ENCODE measurements at places on chromosomes 1 and 21. TPM values are rescaled to one million over a fixed set of nuclear protein-coding genes. Genes with fewer than 3 reads are reported as not detected.

The LINGO4 gene
- not detected for total RNA-seq

The CYYR1 gene
- not detected for total RNA-seq

The SLC39A1 gene
- total RNA-seq, result 29.8 TPM

DNA sequence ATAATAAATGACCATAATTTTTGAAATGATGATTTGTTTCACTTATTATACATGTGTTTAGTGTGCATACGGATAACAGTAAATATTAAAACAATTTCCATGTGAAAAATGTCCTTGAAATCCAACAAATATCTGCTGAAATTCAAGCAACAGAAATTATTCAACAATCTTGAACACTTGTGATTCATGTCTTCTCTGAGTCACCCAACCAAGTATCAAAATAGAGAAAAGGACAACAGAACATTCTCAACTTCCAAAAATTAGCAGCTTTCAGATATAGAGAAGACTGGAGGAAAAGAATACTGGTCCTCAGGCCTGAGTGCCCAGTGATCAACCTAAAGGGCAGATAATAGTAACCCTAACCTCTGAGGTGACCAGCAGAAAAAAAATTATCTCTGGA lies 90.8 kb downstream of the VAV3 start:
- DNase-seq, result no peak
- H3K27me3 ChIP-seq, result no peaks in the 10 kb centered on the region
- no peaks in the 10 kb centered on the region for H3K36me3 ChIP-seq
- H3K4me1 ChIP-seq, result peaks cover 80% of the 10 kb centered on the region

- H3K36me3 ChIP-seq, result no peaks in the 10 kb centered on the region
- H3K4me3 ChIP-seq, result no peak overlapping the region
- H3K27me3 ChIP-seq, result no peaks in the 10 kb centered on the region
- H3K4me1 ChIP-seq, result no peaks in the 10 kb centered on the region
- H3K27ac ChIP-seq, result no peak overlapping the region
- no peak for DNase-seq
Measured at GRCh38 chr1:60847391-60847790, 235.0 kb upstream of the NFIA start.

DNA sequence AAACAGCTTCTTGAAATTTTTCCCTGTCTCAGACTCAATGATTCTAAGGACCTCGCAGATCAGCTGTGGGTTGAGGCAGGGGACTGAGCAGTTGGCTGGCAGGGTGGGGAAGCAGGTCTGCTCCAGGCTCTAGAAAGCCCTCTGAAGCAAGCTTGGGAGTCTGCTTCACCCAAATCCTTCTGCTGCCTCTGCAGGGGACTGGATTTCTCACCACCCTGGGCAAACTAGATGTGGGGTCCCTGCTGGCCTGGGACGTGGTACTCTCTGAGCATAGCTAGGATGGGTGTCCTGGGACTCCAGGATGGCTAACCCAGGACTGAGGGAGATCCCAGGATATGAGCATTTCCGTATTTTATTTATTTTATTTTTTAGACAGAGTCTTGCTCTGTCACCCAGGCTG lies 89.3 kb downstream of the LAMC2 start:
- no peak overlapping the region for H3K4me3 ChIP-seq
- no peak overlapping the region for H3K27ac ChIP-seq
- no peak for DNase-seq
- no peaks in the 10 kb centered on the region for H3K4me1 ChIP-seq
- no peaks in the 10 kb centered on the region for H3K36me3 ChIP-seq

DNA sequence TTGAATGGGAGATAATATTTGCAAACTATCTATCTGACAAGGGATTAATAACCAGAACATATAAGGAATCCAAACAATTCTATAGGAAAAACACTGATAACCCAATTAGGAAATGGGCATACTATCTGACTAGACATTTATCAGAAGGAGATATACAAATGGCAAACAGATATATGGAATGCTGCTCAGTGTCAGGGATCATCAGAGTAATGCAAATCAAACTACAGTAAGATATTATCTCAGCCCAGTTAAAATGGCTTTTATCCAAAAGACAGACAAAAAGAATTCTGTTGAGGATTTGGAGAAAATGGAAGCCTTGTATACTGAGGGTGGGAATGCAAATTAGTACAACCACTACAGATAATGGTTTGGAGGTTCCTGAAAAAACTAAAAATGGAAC lies 758.0 kb upstream of the B3GALT2 start:
- H3K4me1 ChIP-seq, result no peaks in the 10 kb centered on the region
- H3K27ac ChIP-seq, result no peak overlapping the region
- no peaks in the 10 kb centered on the region for H3K36me3 ChIP-seq
- no peak for DNase-seq

DNA sequence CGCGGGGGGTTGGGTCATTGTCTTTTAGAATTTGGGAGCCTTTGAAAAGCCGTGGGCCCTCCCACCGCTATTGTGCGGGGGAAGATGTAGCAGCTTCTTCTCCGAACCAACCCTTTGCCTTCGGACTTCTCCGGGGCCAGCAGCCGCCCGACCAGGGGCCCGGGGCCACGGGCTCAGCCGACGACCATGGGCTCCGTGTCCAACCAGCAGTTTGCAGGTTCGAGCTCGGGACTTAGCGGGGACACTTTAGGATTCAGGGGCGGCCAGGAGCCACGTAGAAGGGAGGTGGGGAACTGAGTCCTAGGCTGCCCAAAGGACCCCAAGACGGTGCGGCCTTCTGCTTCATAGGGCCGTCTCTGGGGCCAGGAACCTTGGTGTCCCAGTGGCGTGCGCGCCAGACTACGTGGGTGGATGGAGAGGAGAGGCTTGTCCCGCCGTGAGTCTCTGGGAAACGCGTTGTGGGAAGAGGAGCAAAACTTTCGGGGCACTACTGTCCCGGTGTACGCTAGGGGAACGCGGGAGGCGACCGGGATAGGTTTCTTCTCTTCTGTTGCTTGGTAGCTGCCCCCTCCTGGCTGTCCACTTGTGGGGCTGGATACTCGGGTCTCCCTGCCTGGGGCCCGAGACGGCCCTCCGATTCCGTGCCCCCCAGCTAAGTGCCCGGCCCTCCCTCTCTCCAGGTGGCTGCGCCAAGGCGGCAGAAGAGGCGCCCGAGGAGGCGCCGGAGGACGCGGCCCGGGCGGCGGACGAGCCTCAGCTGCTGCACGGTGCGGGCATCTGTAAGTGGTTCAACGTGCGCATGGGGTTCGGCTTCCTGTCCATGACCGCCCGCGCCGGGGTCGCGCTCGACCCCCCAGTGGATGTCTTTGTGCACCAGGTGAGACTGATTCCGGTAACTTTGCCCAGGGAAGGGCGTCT lies at the start of gene LIN28A:
TSS of gene LIN28A (plus strand) at position 112 of the 918 bp plus-strand sequence. CDS start at position 187, 75 bp downstream.
- DNase-seq, result peak; percentile 24
- H3K36me3 ChIP-seq, result no peaks in the 10 kb centered on the region
- peaks cover 18% of the 10 kb centered on the region for H3K4me1 ChIP-seq
- H3K4me3 ChIP-seq, result no peak within 1 kb of the TSS

DNA sequence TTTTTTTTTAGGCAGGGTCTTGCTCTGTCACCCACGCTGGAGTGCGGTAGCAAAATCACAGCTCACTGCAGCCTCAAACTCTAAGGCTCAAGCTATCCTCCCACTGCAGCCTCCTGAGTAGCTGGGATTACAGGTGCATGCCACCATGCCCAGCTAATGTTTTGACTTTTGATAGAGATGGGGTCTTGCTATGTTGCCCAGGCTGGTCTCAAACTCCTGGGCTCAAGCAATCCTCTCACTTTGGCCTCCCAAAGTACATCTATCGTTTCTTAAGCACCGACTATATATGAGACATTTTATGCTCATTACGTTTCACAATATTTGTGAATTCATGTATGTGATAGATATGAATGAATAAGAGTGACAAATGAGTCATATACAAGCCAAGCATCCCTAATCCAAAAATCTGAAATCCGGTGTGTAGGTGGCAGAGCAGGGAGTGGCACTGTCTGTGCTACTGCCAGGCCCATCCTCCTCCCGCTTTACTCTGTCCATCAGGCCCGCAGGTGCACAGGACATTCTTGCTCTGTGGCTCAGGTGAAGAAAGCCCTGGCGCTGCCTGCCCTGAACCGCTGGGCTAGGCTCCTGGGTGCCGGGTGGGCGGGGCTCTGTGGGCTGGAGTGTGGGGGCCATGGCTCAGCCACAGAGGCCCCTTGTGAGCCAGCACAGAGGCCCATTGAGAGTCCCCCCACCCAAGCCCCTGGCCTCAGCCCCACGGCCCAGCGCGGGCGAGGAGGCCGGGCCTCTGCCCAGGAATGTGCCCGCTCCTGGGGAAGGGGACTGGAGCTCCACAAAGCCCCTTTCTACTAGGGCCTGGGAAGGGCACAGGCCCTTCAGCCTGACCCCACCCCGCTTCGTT lies 45.3 kb downstream of the HSPG2 start:
- no peaks in the 10 kb centered on the region for H3K27me3 ChIP-seq
- H3K4me3 ChIP-seq, result no peak overlapping the region
- no peak overlapping the region for H3K27ac ChIP-seq

DNA sequence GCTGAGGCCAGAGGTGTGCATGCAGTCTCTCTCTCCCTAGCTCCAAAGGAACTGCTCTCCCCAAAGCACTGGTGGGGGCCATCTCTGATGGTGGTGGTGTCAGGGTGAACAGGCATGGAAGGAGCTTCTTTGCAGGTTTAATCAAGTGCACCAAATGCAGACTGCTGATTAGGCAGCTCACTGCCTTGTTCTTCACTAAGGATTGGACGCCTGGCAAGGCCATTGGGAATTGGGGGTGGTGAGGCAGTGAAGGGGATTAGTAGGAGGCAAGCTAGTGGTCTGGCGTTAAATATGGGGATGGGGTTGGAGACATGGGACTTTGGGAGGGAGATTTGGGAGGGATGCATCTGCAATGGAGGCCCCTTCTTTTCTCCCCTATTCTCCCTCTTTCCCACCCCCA lies 1.5 kb downstream of the CACNA1E start:
- no peak overlapping the region for H3K4me3 ChIP-seq
- no peak for DNase-seq
- H3K36me3 ChIP-seq, result no peaks in the 10 kb centered on the region
- H3K27ac ChIP-seq, result no peak overlapping the region
- H3K27me3 ChIP-seq, result peaks cover 16% of the 10 kb centered on the region

GRCh38 chr1:211492511-211493132 lies 660 bp upstream of the RD3 start:
- no peak overlapping the region for H3K4me3 ChIP-seq
- no peaks in the 10 kb centered on the region for H3K27me3 ChIP-seq
- no peaks in the 10 kb centered on the region for H3K36me3 ChIP-seq
- no peak overlapping the region for H3K27ac ChIP-seq
- DNase-seq, result no peak

- no peaks in the 10 kb centered on the region for H3K36me3 ChIP-seq
- peak; percentile 81 for DNase-seq
- H3K27me3 ChIP-seq, result no peaks in the 10 kb centered on the region
- peaks cover 34% of the 10 kb centered on the region for H3K4me1 ChIP-seq
Measured at GRCh38 chr1:107964336-107965109, 457 bp downstream of the VAV3 start.

DNA sequence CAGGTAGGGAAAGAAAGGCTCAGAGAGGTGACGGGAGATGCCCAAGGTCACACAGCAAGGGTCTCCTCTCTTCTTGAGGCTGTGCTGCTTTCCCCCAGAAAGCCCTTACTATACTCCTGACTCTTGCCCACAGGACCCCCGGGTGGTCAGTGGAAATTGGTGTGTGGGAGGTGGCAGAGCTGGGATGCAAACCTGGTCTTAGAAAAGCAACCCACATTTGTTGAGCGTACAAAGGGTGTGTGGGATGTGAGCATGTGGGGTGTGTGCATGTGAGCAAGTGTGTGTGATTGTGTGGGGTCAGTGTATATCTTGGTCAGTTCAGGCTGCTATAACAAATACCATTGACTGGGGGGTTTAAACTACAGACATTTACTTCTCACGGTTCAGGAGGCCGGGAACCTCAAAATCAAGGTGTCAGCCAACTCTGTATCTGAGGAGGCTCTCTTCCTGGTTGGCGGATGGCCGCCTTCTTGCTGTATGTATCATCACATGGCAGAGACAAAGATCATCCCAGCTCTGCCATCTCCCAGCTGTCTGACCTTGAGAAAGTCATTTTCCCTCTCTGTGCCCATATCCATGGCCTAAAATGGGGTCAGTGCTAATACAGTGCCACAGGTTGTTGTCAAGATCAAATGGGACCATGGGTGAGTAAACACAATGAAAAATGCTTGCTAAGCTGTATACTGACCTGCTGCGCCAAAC lies 268.5 kb downstream of the PTPRU start:
- H3K27me3 ChIP-seq, result no peaks in the 10 kb centered on the region
- H3K27ac ChIP-seq, result no peak overlapping the region
- no peaks in the 10 kb centered on the region for H3K4me1 ChIP-seq
- DNase-seq, result no peak
- no peak overlapping the region for H3K4me3 ChIP-seq

DNA sequence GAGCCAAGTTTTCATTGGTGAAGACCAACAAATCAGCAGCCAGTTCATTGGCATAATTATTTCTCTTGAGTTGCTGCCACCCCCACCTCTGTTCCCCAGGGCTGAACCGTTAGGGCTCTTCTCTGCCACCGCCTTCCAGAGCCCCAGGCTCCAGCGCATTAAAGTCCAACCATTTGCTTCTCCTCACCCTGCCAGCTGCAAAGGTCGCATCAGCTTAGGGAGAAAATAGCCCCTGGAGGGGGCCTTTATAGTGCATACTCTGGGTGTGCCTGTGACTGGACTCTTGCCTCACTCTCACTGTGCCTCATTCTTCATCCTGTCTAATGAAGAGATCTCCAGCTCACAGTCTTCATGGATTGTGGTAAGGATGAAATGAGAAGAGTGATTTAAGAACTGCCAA lies 50.4 kb downstream of the KDM1A start:
- H3K4me3 ChIP-seq, result no peak overlapping the region
- H3K27ac ChIP-seq, result no peak overlapping the region
- no peaks in the 10 kb centered on the region for H3K4me1 ChIP-seq
- no peaks in the 10 kb centered on the region for H3K27me3 ChIP-seq
- H3K36me3 ChIP-seq, result peaks cover 17% of the 10 kb centered on the region
- DNase-seq, result no peak

GRCh38 chr1:51331206-51332100 lies 1.1 kb upstream of the TTC39A start:
- H3K4me3 ChIP-seq, result no peak overlapping the region
- no peak overlapping the region for H3K27ac ChIP-seq
- H3K36me3 ChIP-seq, result no peaks in the 10 kb centered on the region
- no peak for DNase-seq

DNA sequence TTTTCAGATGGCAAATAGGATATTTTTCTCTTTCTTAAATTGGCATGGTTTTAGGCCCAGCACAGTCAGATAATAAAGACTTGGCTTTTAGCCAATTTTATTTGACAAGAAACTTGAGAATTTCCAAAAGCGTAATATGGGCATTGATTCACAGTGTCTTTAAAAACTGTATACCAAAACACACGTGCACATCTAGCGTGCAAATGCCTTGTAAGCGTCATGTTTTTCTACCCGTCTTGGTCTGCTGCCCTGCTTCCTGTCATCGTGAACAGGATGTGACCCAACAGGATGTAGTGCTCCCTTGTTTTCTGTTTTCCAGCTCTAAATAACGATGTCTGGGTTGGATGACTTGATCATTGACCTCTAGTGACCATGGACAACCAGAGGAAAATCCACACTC lies 24.7 kb upstream of the SLC44A3 start:
- no peaks in the 10 kb centered on the region for H3K27me3 ChIP-seq
- peak; percentile 66 for DNase-seq
- no peak overlapping the region for H3K27ac ChIP-seq
- H3K4me3 ChIP-seq, result no peak overlapping the region
- no peaks in the 10 kb centered on the region for H3K36me3 ChIP-seq
